ENCODE measurements at places on chromosomes 1 and 21.

DNA sequence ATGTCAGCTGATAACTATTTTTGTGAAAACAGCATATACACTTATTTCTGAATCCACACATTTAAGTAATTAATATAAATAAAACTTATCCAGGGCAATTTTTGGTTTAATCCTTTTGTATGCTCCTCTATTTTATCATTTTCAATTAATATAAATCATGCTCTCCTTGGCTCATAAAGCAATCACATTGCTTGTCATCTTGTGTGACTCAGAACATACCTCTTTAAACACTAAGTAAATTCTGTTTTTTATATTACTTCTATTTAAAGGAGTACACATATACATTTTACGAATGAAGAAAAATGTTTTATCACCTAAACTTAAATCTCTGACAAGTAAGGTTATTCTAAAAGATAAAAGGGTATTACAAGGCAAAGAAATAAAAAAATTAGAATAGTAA, 175.3 kb downstream of the USH2A start:
- no peak for DNase-seq

DNA sequence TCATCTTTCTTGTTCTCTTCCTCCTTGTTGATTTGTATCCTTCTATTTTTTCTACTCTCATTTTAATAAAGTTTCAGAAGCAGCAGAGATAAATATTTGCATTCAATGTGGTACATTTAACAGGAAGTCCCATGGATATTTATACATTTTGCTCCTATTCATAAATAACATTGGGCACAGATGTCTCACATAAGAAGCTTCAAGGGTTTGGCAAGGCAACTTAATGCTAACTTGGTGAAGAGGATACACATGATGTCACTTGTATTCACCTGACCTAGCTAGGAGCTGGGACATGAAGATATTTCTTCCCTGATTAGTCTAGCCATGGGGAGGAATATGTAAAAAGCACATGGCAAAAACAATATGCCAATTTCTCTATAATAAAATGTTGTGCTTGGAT, 65.1 kb upstream of the DUSP10 start:
- DNase-seq, result no peak

DNA sequence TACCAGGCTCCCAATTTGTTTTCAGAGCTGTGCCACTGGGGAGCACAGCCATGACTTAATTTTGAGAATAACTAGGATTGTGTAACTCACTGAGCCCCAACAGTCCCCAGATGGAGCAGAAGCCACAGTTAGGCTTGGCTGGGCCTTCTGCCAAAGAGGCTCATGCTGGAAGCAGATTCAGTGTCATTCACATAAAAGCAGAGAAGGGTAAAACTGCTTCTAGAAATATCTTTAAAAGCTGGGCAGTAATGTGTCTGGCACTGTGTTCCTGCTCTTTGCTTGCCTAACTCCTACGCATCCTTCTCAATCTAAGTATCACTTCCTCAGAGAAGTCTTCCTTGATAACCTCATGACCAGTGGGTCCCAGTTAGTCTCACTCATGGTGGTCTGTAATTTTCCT, 20.3 kb downstream of the STK40 start:
- DNase-seq, result no peak

GRCh38 chr1:89802051-89802450, 18.8 kb upstream of the LRRC8D start:
- no peak for DNase-seq

- DNase-seq, result no peak
These were observed 109.8 kb upstream of the HNRNPU start for GRCh38 chr1:244974106-244974505.

Data from SK-N-SH (cell line).